Activated CD4-positive, alpha-beta T cell treated with anti-CD3 and anti-CD28 coated beads for 24 hours (primary cell): ENCODE measurements at places on chromosomes 2 and 18.

DNA sequence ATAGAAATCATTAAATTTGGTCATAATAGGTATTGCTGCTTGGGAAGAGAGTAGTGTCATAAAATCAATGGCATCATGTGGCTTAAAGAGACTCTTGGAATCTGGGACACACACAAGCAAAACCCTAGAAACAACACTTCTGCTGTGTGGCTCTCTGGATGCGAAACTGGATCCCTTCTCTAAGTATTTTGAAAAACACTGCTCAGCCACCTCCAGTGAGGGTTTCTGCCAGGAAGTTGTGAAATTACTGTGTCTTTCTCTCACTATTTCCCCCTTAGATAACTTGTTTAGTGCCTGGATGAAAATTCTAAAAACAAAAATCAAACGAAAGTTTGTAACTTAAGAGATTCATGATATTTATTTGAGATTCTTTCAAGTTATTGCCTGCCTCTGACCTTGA lies 163.8 kb downstream of the RHBDD1 start:
- DNase-seq, result no peak

DNA sequence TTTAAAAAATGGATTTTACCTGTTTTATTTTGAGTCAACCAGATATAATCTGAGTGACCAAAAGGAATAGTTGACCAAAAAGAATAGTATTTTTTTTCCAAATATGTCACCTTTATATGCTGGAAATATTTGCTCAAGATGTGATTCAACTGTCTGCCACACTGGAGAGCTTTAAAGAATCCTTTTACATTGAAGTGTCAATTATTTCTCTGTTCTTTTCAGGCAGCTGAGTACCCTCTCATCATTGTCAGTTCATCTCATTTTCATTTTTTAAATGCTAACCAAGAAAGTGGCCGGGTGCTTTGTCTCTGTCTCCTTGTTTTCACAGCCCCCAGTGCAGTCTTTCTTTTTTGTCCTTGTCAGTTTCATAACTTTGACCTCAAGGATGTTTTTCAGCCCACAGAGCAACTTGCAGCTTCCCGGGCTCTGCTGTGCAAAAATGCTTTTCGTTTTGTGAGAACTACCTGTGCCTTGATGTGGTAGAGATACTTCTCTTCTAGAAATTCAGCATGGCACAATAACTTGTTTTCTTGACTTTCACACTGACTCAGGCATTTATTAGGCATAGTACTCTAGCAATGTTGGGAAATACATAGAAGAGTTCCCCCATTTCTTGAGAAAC lies 23.4 kb upstream of the CERS6 start:
- DNase-seq, result no peak

GRCh38 chr2:208872591-208872990 lies 466.0 kb downstream of the PTH2R start:
- no peak for DNase-seq

DNA sequence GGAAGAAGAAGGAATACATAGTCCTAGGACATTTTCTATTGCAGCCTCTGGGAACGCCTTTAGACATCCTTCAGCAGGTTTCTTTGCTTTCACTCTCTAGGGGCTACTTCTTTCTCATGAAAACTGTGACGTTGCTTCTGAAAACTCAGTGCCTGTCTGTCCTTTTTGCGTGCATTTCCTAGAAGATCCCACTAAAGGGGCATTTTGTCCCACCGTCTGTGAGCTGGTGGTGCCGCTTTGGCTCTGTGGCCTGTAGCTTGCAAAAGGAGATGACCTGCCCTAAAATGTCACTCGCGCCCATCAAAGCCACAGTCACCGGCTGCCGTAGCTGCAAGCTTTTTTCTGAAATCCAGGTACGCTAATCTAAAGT lies 579 bp downstream of the STAT4 start:
- no peak for DNase-seq

GRCh38 chr18:54950221-54950620 lies 9.0 kb downstream of the CCDC68 start:
- no peak for DNase-seq

- no peak for DNase-seq
Observed at GRCh38 chr2:46574457-46575355, 95.3 kb downstream of the TMEM247 start.

- no peak for DNase-seq
Observed at GRCh38 chr2:102208774-102209173, 22.0 kb downstream of the IL1RL2 start.

DNA sequence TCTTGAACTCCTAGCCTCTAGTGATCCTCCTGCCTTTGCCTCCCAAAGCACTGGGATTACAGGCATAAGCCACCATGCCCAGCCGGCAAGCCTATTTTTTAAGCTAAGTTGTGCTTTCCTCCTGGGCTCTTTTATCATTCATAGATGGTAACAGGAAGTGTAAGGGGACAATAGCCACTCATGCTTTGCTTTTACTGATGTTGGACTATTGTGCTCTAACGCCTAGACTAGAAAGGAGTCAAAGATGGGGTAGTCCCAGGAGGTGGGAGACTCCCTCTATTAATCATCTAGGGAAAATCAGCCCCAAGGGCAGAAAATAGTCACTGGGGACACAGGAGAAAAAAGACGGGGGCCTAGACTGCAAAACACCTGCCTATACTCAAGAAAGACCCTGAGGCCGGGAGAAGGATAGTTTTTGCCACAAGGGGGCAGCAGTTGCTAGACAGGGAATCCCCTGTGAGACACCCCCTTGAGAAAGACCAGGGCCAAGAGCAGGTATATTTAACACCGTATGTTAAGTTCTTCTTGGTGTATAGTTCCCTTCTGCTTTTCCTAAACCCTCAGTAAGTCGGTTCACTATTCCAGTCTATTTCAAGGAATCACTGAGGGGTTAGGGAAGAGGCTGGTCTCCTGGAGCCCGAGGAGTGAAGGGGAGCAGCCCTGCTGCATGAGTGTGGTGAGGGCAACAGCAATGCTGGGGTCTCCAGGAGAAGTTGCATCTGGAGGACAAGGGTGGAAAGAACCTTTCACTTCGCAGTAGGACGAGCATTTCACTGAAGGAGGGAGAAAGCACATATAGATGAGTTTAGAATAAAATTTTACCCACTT lies 2.1 kb upstream of the CXCR1 start:
- DNase-seq, result peak; percentile 59

DNA sequence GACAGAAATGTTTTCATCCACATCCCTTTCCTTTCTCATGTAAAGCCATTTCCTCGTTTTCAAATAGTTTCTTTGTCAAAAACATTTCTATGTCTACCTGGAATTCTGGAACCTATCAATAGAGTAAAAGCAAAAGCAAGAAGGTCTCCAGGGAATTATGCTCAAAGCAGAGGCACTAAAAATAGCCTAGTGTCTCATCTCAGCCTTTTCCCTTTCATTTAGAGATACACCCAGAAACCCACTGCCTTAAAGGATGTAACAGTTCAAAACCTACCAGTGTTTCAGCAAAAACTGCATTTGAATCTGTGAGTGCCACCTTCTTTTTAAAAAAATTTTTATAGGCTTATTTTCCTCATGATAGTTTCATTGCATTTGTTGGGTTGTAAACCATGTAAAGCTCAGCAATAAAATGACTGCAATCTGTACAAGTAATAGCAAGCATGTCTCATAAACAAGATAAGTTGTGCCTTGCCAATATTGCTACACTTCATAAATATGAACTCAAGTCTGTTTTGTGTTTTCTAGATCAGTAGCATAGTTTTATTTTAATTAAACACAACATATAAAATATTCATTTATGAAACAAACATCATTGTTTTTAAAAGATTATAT lies 927.3 kb upstream of the ACVR2A start:
- no peak for DNase-seq

DNA sequence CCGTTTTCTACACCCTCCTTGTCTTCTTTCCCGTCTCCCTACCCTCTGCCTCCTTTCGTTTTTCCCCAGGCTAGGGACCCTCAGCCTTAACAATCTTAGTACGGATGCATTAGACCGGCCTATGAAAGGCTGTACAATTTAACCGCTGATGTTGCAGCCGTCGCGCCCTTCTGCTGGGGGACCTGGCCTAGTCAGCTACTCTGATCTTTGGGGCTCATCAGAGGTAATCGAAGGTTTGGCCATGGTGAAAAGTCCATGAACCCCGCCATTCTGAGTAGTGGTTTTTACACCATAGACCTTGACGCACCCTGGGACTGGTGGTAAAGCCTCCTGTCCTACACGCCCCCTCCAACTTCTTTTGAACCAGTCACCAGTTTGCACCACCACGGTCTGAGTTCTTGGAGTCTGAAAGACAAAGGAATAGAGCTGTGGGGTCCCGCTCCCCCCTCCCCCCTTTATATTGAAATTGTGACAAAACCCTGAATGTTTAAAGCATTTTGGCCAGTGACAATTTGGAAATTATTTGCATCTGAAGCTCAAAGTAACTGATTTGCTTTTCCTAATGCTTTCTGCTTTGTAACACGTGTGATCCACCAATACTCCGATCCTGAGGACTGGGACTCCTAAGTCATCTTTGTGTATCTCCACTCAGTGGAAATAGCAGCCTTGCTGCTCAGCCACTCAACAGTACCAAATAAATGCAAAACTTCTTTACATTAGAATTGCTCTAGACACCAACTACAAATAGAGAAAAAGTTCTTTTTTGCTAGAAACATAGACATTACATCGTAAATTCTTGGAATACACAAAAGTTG lies 642 bp upstream of the SRSF7 start:
- no peak for DNase-seq

GRCh38 chr2:38690499-38691420 lies 24.8 kb downstream of the GALM start:
- no peak for DNase-seq

- DNase-seq, result no peak
Observed at GRCh38 chr18:67483952-67484351, 32.6 kb downstream of the DSEL start.

- DNase-seq, result no peak
Observed at GRCh38 chr2:85410584-85411404, 628 bp upstream of the CAPG start.

DNA sequence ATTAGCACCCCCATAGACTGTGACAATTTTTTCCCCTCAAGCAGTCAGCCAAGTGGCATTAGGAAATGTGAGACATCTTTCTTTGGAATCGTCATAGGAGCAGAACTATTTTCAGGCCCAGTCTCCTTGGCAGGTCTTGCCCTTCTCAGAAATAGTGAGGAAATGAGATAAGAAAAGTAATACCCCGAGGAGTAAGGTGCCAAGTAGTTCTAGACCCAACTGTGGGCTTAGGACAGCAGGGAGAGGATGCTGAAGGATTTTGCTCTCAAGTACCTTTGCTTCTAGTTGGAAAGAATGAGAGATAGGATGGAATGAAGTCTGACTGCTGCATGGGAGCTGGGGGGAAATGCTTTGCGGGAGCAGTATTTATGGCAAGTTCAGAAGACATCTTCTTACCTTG lies 31.8 kb downstream of the PRKCE start:
- DNase-seq, result no peak

- no peak for DNase-seq
Observed at GRCh38 chr18:64372850-64373249, 224.0 kb upstream of the LINC00305 start.

GRCh38 chr2:131577812-131578211 lies 50.1 kb downstream of the CCDC74A start:
- no peak for DNase-seq

DNA sequence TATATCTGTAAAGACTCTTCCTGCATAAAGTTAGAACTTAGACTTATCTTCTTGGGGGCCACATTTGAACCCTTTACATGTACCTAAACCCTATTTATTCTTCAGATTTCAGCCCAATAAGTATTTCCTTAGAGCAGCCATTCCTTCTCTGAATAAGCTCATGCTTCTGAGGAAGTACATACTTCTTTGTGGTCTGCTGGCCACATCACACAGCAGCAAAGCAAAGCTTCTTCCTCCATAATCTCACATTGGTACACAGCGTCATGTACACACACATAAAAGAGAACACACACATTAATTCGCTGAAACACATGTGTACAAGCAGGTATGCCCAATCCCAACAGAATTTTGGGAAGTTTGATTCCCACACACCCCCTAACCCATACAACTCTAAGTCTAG lies 331.0 kb downstream of the CDH2 start:
- DNase-seq, result no peak

GRCh38 chr2:162113776-162114168 lies 38.3 kb downstream of the GCG start:
- no peak for DNase-seq

GRCh38 chr2:44672431-44672830 lies 269.1 kb upstream of the SIX3 start:
- DNase-seq, result no peak

DNA sequence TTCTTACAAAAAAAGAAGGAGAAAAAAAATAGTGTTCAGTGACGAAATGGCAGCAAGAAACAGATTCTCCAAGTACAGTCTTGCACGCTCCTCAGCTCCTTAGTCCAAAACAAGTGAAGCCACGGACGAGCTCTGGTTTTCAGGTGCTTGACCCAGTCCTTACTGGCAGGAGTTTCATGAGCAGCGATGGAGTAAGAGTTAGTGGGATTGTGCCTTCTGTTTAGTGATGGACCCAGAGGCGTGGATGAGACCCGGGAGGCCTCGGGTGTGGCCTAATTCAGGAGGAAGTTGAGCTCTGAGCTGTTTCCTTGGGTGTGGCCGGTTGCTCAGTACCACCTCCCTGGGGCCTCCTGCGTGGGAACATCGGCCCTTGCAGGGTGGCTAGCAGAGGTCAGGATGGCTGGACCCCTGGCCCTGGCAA lies 52.0 kb downstream of the KIF5C start:
- peak; percentile 6 for DNase-seq

GRCh38 chr2:219634171-219634940 lies 6.9 kb downstream of the SLC4A3 start:
- DNase-seq, result no peak

DNA sequence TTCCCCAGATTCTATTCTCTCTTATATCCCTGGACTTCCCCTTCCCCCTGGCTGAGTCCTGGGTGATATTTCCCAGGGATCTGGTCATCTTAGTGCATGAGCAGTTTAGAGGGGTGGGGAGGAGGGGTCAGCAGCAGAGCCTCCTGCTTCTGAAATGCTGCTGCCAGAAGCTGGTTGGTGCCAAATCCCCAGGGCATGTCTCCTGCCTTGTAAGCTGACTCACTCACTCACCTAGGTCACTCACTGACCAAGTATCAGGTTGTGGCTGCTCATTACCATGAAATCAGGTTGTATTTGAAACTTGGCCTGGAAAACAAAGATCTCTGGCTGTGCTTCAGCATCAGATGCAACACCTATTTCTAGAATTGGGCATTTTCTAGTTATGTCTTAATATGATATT lies 14.3 kb downstream of the GPR39 start:
- no peak for DNase-seq

GRCh38 chr18:63979409-63979920 lies 9.6 kb downstream of the SERPINB8 start:
- no peak for DNase-seq

DNA sequence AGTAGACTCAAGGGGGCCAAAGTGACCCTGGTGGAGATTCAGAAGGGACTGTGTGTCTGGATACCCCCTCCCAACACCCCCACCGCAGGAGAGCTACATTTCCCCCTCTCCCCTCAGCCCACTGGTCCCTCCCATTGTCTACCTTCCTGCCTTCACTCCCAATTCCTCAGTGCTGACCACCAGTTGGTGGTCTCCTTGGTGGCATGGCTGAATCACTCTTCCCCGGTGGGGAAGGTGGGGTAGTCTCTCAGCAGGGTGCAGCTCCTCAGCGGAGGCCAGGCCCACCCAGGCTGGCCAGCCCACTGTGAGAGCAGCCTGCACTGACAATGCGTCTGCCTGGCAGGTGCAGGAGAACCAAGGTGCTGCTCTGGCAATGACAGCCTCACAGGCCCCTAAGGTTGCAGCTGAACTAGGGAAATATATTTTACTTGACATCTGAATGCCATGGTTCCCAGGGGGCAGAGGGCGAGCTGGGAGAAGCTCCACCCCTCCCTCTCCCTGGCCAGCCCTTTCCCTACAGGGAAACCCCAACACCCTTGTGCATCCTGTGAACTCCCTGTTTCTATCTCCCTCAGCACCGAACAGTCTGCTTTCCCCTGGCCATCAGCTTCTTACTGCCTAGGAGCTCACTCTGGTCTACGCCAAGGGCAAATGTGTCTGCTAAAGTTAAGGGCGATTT lies 62.6 kb upstream of the PAX8 start:
- DNase-seq, result no peak
